ENCODE measurements at places on chromosomes 12 and 14. TPM values are rescaled to one million over a fixed set of nuclear protein-coding genes. Genes with fewer than 3 reads are reported as not detected.

GRCh38 chr14:104388011-104388521 lies 191.5 kb upstream of the C14orf180 start:
- no peak for DNase-seq

- DNase-seq, result no peak
These were observed 32.3 kb downstream of the BCL11B start for GRCh38 chr14:99239661-99240092.

DNA sequence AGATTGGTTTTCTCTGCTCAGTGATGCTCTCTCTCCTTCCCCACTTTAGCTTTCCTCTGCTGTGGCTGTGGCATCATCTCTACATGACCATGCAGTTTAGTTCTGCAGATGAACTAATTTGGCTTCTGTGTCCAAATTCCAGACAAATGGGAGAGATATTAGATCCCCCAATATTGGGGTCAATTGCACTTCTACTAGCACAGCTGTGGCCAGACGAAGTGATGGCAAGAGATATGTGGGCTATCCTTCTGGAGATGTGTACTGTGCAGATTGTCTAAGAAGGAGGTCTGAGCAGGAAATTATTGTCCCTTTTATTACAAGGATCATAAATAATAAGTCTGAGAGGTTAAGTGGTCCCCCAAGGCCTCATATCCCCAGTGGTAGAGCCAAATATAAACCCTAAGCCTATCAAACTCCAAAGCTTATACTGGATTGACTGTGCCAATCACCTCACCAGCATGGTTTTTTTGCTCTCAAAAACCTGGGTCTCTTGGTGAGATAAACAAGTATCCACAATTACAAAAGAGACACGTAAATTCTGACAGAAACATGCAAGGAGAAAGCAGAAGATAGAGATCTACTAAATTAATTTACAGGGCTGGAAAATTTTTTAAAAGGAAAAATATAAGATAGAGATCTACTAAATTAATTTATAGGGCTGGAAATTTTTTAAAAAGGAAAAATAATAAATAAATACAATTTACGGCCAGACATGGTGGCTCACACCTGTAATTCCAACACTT lies 29.1 kb upstream of the GCH1 start:
- DNase-seq, result no peak

GRCh38 chr12:103986829-103987228 lies 21.2 kb downstream of the TDG start:
- DNase-seq, result no peak

The BCL7A gene
- 5.8 TPM for total RNA-seq

DNA sequence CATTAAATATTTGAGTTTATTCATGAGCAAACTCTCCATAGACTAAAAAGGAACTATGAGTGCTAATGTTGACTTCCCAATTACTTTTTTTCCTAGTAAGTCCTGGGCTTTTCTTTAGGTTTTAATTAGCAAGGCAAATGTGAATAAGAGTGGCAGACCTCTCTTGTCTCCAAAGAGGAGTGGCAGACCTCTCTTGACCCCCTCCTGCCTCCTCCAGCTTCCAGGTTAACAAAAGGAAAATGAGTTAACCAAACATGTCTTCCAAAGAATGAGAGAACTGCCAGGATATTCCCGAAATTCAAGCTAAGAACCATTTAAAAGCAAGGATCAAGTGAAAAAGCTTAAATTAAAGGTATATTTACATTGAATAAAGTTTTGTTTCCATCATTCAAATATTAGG lies 253.2 kb downstream of the MDGA2 start:
- no peak for DNase-seq

- DNase-seq, result no peak
These were observed 5.7 kb upstream of the HOXC4 start for GRCh38 chr12:54047964-54048303.

The NFE2 gene
- total RNA-seq, result 0.20 TPM

All from activated naive CD4-positive, alpha-beta T cell treated with anti-CD3 and anti-CD28 coated beads, Interleukin-2, amount 50 U/mL, for 72 hours (primary cell).